ENCODE measurements at places on chromosomes 11 and 22. TPM values are rescaled to one million over a fixed set of nuclear protein-coding genes. Genes with fewer than 3 reads are reported as not detected.

DNA sequence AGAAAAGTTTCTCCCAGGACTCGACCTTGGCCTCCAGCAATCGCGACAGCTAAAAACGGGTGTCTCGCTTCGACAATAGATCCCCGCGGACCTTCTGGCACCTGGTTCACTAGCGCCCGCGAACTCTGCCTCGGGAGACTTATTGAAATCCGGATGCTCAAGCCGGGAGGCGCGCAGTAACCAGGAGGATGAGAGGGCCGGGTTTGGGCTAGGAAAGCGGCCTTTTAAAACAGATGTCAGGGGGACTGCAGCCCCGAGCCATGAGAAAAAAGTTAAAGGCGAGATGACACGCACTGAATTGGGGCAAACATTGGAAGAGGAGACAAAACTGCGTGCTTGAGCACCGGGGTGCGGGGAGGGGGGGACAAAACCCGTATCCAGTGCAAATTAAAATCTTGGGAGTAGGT, 637 bp upstream of the ZBTB16 start:
- H3K27me3 ChIP-seq, result peaks cover 42% of the 10 kb centered on the region
- peak overlapping the region; percentile 55 for H3K27ac ChIP-seq
- peaks cover 18% of the 10 kb centered on the region for H3K4me1 ChIP-seq
- peak overlapping the region; percentile 76 for H3K4me3 ChIP-seq

DNA sequence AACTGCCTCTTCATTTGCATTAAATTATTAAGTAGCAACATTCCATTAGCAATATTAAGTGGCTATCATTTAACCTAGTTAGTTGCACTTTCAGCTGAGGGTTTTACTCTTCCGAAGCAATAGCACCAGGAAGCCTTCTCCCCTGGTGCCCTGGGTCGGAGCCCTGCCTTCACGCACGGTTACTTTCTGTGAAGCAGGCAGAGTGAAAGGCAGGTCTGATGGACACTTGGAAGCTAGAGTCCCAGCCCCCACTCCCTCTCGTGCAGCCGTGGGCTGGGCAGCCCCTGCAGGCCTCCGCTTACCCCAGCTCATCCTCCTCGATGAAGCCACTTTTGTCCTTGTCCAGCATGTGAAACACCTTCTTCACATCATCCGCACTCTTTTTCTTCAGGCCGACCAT, 2.0 kb downstream of the PVALB start:
- no peaks in the 10 kb centered on the region for H3K36me3 ChIP-seq
- no peak overlapping the region for H3K4me3 ChIP-seq
- peaks cover 77% of the 10 kb centered on the region for H3K27me3 ChIP-seq
- H3K4me1 ChIP-seq, result peaks cover 19% of the 10 kb centered on the region
- DNase-seq, result no peak

DNA sequence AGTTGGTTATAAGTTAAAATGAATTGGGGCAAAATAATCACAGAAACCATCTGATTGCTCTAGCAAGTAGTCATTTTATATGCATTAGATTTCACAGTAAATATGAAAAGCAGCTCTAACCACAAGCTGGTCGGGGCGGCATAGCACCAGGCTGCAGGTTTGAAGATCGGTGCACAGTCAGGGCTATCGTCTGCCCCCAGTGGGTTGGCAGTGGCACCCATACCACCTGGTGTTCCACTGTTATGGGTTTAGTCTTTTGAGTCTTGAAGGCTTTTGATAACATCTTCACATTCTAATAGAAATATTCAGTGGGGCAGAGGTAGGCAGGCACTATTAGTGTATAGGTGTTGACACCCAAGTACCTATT, 62.1 kb downstream of the GRK3 start:
- no peaks in the 10 kb centered on the region for H3K36me3 ChIP-seq
- DNase-seq, result no peak
- H3K27me3 ChIP-seq, result peaks cover 5% of the 10 kb centered on the region
- H3K27ac ChIP-seq, result no peak overlapping the region

The PGA5 gene
- total RNA-seq, result not detected

The IGSF9B gene
- total RNA-seq, result 3.8 TPM

Data from osteocyte (in vitro differentiated cells).